ENCODE measurements at places on chromosomes 1 and 21.

GRCh38 chr1:224266915-224267856 lies 62.8 kb downstream of the NVL start:
- DNase-seq = no peak

GRCh38 chr1:22133931-22134324 lies 9.0 kb downstream of the WNT4 start:
- no peak for DNase-seq

GRCh38 chr1:205319081-205320018 lies 2.2 kb downstream of the NUAK2 start:
- DNase-seq = no peak

- no peak for DNase-seq
Observed at GRCh38 chr21:15431053-15431452, 298.7 kb upstream of the USP25 start.

GRCh38 chr21:38083535-38083934 lies 167.3 kb upstream of the KCNJ6 start:
- no peak for DNase-seq

DNA sequence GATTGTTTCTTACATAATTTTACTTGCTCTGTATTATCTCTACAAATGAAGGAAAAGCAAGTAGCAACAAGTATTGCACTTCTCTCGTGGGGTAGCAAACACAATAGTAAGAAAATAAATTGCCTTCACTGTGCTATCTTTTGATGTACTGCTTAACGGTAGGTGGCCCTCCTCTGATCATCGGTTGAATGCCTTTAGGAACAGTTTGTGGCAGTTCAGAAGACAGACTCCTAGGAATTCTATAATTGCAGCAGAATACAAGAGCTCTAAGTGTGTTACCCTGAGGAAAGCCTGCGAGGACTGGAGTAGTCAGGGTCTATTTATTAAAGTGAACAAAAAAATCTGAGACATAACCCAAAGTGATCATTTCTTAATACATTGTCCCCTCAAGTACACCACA lies 1135.9 kb downstream of the KCNT2 start:
- no peak for DNase-seq

DNA sequence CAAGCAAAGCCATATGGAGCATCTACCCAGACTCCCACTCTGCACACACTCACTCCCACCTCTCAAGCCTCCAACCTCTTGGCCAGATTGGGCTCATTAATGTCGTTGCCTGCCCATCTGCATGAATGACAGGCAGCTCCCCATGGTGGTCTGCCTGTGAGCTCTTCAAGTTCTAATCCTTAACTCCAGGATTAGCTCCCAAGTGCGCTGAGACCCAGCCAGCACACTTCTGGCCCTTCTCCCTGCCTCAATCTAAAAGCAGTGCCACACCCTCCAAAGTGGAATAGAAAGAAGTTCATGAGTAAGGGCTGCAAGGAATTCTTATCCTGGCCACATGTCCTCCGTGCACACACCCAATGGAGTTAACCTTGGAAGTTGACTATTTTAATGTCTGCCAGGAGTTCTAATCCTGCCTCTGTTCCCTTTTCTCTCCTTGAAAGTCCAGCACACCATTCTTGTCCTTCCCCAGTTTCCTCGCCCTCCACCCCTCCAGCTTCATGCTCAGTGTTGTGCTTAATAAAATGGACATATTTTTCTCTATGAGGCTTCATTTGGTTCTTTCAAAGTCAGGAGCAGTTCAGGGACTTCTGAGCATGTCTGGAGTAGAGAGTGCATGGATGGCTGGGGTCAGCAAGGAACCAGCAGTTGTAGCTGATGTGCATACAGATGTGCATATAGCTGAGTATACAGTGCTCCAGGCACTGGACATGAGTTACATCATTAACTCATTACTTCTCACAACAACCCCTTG lies 30.1 kb downstream of the CAMK1G start:
- no peak for DNase-seq

DNA sequence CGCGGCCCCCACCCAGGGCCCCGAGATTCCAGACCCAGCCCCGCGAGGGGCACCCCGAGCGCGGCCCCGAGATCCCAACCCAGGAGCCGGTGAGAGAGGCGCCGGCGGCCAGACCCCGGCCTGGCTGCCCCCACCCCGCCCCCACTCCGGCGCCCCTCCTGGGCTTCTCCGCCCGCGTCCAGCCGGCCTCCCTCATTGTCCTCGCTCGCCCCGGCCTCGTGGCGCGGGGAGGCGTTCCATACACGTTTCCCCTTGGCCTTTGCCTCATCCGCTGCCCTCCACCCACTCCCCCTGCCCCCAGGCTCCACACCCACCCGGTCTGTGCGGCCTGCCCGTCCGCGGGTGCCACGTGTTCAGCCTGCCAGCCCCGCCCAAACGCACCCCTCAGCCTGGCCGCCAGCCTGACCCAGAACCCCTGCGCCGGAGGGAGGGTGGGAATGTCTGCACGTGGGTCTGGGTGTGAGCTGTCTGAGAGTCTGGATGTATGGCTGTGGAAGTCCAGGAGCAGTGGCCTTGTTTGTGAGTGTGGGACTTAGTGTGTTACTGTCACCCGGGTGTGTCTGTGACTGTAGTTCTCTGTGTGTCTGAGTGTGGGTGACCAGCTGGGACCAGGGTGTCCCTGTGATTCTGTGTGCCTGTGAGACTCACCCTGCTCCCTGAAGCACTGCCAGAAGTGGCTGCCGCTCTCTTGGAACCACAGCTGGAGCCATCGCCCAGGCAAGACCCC lies 681 bp downstream of the B4GALT2 start:
- no peak for DNase-seq

Data from germinal center (tissue), 1 donor.